NCI-H1048 (cell line): ENCODE measurements at places on chromosomes 11 and 22.

DNA sequence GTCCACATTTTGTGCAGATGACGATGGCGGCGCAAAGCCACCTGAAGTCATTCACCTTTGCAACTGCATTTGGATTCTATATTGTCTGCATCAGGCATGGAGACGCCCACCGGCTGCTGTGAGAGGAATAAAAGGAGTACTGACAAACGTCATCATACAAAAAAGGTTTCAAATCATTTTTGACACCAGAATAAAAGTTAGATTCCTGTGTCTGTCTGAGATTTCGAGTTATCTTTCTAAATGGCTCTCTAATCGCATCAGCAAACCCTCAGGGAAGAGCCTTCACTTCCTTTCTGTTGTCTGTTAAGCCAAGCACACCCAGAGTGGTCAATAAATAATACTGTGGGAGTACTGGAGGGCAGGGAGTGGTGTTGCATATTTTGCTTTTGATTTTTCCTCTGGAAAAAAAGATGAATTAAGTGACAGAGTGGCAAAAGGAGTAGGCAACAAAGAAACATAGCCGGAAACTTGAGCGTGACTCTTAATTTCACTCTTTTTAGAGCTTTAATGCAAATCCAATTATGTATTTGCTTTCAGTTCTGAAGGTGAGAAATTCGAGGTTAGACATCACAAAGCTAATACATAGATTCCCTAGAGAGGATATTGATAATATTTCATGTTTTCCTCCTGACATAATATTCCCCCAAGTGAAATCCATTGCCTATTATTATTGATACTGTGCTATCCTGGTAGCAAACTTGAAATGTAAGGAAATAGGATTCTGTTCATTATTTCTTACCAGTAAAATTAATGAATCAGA lies 150.8 kb upstream of the MTMR2 start:
- no peak for DNase-seq

GRCh38 chr22:32801537-32802236 lies at the start of gene TIMP3:
TIMP3 (plus strand) TSS chr22:32801705; CDS start chr22:32802002, 297 bp downstream.
- DNase-seq, result no peak

GRCh38 chr22:25083056-25083806 lies 116.4 kb upstream of the CRYBB3 start:
- DNase-seq, result no peak

DNA sequence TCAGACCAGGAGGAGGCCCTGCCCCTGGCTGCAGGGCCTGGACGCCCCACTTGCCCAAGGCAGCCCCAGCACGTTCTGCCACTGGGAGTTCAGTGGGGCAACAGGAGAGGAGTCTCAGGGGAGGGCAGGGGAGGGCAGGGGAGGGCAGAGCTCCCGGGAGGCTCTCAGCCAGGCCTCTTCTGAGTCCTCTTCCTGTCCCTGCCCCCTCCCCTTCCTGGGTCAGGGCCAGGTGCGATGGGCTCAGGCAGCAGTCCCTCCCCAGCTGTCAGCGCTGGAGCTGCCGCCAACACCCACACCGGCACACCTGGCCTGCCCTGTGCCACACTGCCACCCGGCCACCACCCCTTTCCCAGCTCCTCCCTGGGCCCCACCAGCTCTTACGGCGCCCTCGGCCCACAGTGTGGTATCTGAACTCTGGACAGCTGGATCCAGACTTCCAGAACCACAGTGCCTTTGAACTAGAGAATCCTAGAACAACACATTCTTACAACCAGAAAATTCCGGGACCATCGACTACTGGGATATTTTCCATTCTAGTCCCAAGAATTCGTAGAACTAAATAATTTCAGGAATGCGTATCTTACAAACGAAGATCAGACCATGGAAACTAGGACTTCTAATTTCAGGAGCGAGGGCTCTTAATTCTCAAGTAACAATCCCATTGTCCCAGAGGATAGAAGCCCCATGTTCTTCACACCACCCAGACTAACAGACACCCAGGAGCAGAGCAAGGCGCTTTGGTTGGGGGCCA lies 21.8 kb downstream of the RPL3 start:
- DNase-seq, result no peak

DNA sequence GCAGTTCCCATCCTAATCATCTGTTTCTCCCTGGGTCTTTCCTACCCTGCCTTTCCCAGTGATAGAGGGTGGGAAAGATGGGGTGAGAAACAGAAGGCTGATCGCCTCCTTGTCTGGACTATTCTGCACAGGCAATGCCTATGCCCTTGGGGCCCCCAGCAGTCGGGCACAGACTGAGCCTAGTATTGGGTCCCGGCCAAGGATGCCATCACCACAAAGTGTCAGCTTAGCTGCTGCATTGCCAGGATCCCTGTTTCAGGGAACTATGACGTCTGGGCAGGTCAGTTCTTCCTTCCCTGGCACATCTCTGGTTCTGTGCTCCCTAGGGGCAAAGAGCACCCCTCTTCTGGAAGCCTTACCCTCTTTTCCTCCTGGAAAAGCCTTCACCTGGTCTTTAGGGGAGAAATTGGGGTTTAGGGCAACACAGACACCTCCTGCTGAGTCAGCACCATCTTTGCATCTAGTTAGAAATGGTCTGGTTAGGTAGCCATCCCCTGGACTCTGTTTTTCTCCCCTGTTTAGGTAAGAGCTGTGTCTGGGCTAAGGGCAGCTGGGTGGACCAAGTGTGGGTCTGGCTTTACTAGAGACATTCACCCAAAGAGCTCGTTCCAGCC lies 2.1 kb downstream of the ADAMTS8 start:
- no peak for DNase-seq

- DNase-seq, result no peak
Measured at GRCh38 chr22:28791841-28792490, 8.4 kb downstream of the XBP1 start.

GRCh38 chr11:11454671-11455223 lies 101.7 kb upstream of the CSNK2A3 start:
- DNase-seq, result no peak

GRCh38 chr11:60235321-60235720 lies 7.6 kb downstream of the MS4A4E start:
- no peak for DNase-seq

DNA sequence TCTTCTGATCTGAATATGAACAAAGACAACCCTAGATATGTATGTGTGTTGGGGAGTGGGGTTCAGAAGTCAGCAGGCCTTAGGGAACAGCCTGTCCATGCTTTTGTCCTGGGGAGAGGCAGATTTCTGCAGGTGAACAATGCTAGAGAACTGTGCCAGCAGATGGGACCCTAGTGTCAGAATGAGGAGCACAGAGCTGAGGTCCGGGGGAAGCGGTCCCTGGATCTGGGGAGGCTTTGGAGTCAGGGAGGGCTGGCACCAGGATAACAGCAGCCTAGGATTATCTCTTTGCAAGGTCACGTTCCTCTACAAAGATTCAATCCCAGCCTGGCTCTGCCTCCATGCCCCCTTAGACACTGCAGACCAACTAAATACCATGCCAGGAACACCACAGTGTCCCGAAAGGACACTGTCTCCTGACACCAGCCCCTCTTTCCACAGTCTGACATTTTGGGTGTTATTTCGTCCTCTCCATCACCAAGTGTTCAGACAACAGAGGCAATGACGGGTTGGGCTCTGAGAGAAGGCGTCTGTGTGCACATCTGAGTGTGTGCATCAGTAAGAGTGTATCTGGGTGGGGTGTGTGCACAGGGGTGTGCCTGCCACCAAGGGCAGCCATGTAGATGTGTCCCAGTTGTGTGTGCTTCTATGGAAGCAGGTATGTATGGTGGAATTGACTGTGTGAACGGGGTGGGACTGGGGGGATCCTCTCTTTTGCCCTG lies 43.5 kb downstream of the EIF3F start:
- no peak for DNase-seq

GRCh38 chr11:93099806-93100205 lies 98.0 kb downstream of the SLC36A4 start:
- no peak for DNase-seq

DNA sequence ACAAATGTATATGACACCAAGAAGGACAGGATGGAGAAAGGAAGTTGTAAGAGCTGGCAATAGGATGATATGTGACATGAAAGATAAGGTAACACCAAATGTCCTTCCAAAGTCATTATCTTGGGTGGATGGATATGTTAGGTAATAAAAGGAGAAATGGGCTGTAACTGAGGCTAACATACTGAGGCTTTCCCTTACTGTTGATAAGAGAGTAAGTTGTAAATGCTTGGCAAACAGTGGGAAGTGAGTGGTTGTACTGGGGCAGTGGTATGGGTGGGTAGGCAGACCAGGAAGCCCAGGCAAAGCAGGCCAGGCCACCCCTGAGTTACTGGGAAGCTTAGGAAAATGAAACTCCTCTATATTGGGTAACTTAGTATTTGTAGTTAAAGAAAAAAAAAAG lies 73.7 kb downstream of the ARHGAP42 start:
- DNase-seq, result no peak

DNA sequence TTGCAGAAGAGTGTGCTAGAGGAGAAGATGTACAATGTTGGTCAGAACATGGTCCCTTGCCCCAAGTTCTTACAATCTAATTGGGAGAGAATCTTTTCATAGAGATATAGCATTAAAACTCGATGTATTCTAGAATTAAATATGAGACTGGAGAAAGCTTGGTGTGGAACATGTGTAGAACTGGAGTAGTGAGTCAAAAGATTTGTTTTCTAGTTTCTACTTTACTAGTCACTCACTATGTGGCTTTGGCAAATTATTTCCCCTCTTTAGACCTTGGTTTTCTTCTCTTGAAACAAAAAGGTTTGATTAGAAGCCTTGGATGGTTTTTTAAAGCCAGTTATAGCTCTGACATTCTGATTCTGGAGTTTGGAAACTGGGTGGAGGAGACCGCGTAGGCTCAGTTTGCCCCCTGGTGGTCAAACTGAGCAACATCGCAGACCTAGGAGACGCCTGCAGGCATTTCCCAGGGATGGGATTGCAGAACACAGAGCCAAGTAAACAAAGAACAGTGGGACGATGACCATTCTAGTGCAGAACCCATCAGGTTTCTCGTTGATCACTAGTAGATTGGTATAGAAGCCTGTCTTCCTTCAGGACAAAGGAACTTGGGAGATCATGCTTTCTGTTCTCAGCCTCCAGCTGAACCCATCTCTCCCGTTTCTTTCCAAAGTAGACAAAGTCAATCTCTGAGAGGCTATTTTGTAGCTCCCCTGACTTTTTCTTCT lies 8.5 kb upstream of the CHRDL2 start:
- peak; percentile 30 for DNase-seq

DNA sequence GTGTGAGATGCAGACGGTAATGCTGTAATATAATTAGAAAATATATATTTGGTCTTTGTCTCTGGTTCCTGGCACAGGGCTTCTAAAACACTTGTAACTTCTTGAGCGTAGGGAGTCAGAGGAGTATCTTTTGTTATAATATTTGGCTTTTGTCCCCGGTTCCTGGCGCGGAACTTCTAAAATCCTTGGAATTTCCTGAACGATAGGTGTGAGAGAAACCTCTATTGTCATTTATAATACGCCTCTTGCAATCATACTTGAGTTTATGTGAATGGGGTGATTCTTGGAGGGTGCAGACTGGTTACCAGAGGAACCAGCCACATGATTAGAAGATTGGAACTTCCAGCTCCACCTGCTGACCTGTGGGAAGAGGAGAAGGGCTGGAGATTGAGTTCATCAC lies 54.1 kb upstream of the ZBED5 start:
- DNase-seq, result no peak

GRCh38 chr11:69141742-69142141 lies 14.0 kb upstream of the SMIM38 start:
- DNase-seq, result no peak

DNA sequence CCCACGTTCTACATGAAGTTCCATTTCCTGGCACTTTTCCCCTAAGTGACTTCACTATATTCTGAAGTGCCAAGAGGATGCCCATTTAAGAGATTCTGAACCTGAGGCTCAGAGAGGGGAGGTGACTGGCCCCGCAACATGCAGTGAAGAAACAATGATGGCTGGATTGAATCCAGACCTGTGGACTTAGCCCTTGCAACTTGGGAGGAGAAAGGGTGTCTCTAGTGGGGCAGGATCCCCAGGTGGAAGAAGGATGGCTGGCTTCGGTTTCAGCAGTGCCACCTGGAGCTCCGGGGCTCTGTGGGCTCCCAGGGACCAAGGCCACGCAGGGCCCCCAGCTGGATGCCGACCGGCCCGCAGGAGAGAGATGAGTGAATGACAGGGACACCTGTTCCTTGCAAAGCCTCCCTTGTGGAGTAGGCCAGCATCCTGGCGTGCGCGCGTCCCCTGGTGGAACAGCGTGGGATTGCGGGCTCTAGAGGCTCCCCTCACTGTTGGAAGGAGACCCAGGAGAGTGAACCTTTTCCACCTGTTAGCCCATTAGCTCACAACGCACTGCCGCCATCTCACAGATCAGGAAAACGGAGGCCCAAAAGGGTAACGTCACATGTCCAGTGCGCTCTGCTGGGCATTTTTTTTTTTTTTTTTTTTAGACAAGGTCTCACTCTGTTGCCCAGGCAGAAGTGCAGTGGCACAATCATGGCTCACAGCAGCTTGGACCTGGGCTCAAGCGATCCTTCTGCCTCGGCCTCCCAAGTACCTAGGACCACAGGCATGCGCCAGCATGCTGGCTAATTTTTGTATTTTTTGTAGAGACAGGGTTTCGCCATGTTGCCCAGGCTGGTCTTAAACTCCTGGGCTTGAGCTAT lies 104.7 kb downstream of the KIAA1671 start:
- DNase-seq, result no peak

- DNase-seq, result no peak
Measured at GRCh38 chr22:32414191-32414590, 2.1 kb upstream of the RTCB start.

GRCh38 chr22:16915701-16916100 lies 90.5 kb upstream of the XKR3 start:
- no peak for DNase-seq
